ENCODE measurements at places on chromosomes 5 and 9.

DNA sequence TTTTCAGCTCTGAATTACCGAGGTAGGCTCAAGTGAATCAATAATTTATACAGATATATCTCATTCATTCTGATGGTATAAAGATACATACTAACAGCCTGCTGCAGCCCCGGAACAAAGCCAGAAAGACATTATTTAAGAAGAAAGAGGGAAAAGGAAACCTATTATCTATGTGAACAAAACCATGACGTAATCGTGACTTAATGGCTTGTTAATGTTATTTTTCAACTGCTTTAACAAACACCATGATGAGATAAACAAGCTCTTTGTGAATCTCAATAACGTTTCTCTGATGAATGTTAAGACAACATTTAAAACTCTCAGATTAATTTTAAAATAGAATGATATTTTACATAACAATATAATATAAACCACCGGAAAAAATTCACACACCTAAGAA, 237.1 kb downstream of the SLF1 start:
- DNase-seq: no peak

DNA sequence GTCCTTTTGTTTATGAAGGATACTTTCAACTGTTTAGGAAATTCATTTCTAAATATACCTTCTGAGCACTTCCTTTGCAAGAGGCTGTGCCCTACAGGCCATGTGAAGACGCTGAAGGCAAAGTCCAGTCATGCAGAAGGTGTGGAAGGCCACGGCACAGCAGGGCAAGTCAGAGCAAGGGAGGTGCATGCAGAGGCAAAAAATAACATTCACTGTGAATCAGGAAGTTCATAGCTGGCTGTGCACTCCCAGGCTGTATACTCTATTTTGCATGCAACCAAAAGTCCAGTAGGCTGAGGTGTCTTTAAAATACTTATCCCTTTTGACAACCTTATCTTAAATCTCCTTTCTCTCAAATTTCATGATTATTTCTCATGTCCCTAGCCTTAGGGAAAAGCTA, 50.3 kb downstream of the GNAQ start:
- peak; percentile 41 for DNase-seq

- no peak for DNase-seq
Observed at GRCh38 chr5:93355691-93356090, 225.3 kb downstream of the NR2F1-AS1 start.

- peak; percentile 16 for DNase-seq
Observed at GRCh38 chr5:151123897-151124751, 33.5 kb downstream of the ANXA6 start.

Data from neural progenitor cell (in vitro differentiated cells).